ENCODE measurements at places on chromosomes 12 and 14.

DNA sequence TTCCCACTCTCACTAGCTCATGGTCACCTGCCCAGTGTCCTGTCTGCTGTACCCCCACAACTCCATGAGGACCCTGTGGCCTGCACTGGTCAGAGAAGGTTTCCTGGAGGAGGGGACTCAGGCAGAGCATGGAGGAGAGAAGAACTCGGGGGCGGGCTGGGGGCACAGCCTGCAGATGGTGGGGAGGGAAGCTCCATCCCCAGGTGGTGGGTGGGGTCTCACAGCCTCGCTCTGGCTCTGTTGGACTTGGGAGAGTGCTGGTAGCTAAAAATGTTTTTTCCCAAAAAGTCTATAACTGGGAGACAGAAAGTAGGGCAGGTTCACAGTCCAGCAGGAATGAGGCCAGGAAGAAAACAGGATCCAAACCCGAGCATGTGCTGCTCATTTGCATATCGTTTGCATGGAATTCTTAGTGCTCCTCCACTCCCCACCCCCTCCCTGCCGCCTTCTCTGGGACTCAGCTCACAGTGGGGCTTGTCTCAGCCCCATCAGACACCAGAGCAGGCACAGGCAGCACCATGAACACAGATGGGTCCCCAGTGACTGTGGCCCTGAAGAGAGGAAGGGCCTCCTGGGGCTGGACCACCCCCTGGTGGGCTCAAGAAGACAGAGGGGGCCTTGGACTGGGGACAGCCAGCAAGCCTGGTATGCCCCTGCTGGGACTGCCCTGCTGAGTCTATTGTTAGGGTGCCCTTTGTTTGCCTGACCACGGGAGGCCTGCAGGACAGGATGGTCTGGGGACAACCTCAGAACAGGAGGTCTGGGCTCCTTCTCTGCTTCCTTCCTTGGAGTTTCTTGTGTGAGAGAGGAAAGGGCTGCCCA lies 67.0 kb upstream of the SFSWAP start:
- DNase-seq = no peak

DNA sequence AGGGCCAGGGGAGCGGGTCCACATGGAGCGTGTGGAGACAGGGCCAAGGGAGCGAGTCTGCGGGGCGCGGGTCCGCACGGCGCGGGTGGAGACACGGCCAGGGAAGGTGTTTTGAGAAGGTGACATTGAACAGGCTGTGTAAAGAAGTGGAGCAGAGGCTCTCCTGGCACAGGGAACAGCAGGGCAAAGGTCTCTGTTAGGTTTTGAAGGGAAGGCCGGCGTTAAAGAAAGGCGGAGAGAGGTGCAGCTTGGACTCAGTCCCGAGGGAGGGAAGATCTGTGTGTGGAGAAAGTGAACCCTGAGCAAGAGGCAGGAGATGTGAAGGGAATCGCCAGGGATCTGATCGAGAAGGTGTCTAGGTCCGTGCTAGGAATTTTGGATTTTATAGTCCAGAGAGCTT lies 1.8 kb downstream of the PXMP2 start:
- no peak for DNase-seq

DNA sequence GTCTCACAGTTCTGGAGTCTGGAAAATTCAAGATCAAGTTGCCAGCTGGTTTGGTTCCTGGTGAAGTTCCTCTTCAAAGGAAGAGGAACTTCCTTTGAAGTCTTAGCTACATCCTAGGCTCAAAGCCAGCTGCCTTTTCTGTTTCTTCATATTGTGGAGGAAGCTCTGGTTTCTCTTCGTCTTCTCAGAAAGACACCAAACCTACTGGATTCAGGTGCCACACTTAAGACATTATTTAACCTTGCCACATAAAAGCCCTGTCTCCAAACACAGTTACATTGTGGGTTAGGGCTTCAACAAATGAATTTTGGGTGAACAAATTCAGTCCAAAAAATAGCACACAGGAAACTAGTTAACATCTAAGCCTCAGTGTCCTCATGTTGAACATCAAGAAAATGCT lies 1019.8 kb downstream of the GALC start:
- no peak for DNase-seq

- peak; percentile 57 for DNase-seq
Observed at GRCh38 chr12:2641207-2641606, 153.6 kb upstream of the FKBP4 start.

DNA sequence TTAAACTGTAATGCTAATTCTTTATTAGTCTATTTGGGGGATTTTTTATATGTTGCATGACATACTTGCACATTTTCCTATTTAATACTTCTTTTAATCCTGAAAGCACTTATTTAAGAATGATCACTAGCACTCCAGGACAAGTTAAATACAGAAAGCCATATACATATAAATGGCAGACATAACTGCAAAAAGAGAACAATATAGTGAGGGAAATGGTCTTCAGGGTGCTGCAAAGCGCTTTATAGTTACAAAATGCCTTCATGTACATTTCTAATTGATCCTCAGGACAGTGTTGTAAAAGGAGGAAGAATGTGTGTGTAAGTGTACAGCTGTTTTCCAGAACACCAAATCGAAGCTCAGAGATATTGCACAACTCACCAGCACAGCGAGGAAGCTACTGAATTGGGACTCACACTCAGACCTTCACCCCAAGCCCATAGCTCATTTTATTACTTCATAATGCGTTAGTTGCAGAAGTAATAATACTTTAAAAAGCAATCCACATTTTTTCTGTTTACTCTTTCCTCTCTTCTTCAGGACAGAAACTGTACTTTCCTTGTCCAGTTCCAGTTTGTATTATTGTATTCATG lies 428.2 kb downstream of the RAD51B start:
- DNase-seq = no peak

- no peak for DNase-seq
Observed at GRCh38 chr14:80523518-80524117, 312.3 kb upstream of the DIO2 start.

GRCh38 chr12:108973629-108974152 lies 47.2 kb downstream of the SVOP start:
- DNase-seq = no peak

DNA sequence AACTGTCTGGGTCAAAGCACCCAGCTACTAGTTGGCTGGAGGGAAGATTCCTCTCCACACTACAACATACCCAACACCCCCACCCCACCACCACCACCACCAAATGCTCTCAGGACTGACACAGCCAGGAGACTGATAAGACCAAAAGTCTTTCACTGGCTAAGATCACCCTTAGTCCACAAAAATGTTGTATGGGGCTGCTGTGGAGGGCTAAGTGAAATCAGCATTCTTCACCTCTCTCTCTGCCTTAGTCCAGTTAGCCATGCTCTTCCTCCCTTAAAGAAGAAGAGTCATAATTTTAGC lies 106.2 kb downstream of the NUAK1 start:
- DNase-seq = no peak

Data from Karpas-422 (cell line).